ENCODE measurements at places on chromosomes 11 and 22.

DNA sequence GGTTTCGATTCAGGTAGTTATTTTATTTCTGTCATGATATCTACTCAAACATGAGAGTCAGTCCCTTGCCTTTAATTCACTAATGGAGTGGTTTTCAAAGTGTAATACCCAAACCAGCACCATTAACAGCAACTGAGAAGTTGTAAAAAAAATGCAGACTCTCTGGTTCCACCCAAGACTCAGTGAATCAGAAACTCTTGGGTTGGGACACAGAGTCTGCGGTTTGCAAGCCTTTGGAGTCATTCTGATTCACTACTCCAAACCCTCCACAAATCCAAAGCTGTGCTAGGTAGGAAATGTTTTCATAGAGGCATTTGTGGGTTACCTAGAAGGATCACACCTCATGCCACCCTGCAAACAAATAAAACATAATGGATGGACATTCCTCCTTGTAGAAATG, 340.1 kb downstream of the NTM start:
- peak; percentile 65 for DNase-seq

- no peak for DNase-seq
Observed at GRCh38 chr11:26914968-26915367, 78.9 kb upstream of the FIBIN start.

GRCh38 chr11:336659-337198, 16.1 kb upstream of the IFITM3 start:
- DNase-seq: no peak

DNA sequence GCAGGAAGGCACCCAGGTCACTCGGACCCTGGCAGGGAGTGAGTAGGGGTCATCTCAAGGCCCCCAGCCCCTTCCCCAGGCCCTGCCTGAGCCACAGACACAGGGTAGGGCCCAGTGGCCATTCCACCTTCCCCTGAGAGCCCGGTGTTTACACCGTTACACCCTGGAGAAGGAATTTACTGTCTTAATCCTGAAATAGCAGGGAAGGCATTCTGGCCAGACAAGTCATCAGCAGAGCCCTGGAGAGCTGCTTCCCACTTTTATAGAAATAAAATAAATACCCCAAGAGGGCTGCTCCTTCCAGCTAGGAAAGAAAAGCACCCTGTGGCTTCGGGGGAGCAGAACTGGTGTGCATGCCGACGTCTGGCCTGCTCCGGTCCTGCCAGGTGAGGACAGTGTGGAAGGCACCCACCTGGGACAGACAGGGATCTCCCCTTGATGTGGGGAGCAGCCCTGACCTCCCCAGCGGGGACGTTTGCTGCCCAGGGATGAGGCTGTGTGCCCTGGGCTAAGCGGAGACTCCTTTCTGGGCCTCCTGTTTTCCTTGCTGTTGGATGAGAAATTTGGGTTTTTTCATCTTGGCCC, 180.0 kb downstream of the MN1 start:
- DNase-seq: no peak

DNA sequence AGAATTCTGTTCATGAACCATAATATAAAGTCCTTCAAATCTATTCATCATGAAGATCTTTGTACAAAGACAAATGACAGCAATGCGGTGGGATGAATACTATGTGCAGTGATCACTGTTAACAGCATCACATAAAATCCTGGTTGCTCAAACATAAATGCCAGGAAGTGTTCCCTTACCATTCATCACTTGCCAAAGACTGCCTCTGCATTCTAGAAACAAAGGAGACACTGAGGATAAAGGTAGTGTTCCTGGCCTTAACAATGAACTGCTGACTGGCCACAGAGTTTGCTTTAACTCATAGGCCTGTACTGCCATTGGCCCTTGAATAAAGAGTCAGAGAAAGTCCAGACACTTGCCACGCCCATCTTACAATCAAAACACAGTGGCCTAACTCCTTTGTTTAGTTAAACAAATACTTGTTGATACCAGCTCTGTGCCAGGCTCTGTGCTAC, 29.5 kb downstream of the C2CD3 start:
- DNase-seq: peak; percentile 53

GRCh38 chr11:111726301-111726713, 39.9 kb downstream of the PPP2R1B start:
- DNase-seq: no peak

GRCh38 chr11:13663631-13664071, 4.8 kb upstream of the FAR1 start:
- DNase-seq: peak; percentile 66

- no peak for DNase-seq
Observed at GRCh38 chr11:8766988-8767374, 84.4 kb downstream of the RPL27A start.

DNA sequence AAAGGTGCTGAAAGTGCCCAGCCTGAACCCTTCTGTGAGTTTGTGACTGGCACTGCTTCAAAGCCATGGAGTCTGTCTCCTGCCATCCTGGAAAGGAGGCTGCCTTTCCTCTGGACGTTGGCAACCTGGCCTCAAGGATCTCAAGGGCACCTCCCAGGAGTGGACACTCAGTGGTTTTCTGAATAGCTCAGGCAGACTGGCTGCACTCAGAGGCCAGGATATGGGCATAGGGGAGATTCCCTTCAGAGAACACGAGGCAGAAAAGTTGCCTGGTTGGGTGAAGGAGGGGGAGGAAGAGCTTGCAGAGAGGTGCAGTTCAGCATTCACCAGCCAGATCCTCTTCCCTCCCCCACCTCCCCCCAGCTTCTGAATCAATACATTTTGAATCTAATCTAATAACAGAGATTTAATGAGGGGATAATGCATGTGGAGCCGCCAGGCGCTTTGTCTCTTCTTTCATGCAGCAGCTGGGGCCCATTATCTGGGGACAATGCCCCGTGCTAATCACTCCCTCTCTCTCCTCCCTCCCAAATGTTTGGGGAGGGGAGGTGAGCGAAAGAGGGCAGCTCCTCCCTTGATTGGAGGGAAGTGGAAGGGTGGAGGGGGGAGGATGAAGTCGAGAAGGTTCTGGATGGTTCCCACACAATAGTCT, 17.7 kb downstream of the HTR3A start:
- DNase-seq: no peak

GRCh38 chr22:30425616-30426387, at the start of gene MTFP1:
Gene MTFP1, plus strand, starts transcription at chr22:30425768. Its CDS starts 112 bp downstream, at chr22:30425880.
- peak; percentile 50 for DNase-seq

- peak; percentile 30 for DNase-seq
Observed at GRCh38 chr11:69704508-69705253, 859 bp upstream of the FGF19 start.

DNA sequence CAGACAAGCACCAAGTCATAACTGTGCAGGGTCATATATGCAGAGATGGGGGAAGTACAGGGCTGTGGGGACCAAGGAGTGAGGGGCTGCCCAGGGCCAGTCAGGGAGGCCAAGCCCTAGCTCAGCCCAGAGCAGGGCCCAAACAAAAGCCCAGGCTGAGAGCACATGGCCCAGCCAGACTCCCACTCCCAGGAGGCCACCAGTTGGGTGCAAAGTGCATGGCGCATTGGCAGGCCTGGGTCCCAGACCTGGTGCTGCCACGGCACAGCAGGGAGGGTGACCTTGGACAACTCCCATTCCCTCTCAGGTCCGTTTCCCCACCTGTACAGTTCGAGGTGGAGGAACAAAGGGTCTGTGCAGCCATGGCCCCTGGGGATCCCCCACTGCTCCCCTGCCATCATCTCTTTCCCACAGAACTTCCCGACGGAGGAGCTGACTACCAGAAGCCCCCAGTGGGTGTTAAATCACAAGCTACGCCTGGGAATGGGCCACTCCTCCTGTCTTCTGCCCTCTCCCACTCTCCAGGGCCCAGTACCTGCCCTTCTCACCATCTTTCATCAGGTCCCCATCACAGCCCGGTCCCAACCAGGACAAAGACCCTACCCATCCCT, 608 bp downstream of the NIPSNAP1 start:
- no peak for DNase-seq

DNA sequence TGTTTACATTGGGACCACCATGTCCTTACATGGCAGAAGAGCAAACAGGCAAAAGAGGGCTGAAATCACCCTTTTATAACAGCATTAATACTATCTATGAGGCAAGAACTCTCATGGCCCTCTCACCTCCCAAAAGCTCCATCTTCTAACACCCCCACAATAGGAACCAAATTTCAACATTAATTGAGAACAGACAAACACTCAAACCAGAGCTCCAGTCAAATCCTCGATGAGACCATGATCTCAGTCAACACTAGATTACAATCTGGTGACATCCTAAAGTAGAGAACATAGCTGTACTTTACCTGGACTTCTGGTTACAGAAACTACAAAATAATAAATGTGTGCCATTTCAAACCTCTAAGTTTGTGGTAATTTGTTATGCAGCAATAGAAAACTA, 25.1 kb downstream of the OR2AG2 start:
- no peak for DNase-seq

- no peak for DNase-seq
Observed at GRCh38 chr11:109864151-109864661, 229.0 kb upstream of the ZC3H12C start.

DNA sequence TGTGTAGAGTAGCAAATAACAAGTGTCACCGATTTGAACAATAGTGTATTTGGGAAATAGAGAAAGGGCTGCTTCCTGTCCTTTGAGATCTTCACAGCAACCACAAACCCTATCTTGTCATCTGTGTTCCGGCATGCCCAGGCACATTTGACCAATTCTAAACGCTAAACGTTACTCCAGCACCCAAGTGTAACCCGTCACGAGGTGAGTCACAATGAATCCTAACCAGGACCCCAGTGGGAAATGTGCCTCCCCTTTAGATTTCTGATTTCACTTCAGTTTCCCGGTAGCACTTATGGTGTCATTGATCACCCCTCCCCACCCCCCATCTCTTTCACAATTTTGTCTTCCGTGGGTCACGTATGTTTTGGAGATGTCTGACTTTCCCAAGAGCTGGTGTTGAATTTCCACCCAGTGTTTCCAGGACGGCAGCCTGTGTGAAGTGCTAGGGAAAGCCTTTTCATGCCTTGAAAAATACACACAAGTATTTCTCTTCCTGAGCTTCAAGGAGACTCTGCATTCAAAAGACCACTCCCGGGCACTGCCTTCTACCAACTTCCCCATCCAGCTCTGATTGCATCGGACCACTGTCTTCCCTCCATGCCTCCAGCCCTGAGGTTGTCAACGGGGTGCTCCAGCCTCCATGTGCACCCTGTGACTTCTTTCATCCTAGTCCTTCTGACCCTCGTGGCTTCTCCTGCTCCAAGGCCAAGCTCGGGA, 10.5 kb upstream of the C11orf24 start:
- peak; percentile 75 for DNase-seq

All from epithelial cell of esophagus (primary cell).